Activated CD4-positive, alpha-beta T cell treated with anti-CD3 and anti-CD28 coated beads, Interleukin-2, amount 50 U/mL, for 24 hours (primary cell): ENCODE measurements at places on chromosomes 4 and X.

- no peak for DNase-seq
These were observed 51.0 kb downstream of the CYTL1 start for GRCh38 chr4:4968161-4968725.

DNA sequence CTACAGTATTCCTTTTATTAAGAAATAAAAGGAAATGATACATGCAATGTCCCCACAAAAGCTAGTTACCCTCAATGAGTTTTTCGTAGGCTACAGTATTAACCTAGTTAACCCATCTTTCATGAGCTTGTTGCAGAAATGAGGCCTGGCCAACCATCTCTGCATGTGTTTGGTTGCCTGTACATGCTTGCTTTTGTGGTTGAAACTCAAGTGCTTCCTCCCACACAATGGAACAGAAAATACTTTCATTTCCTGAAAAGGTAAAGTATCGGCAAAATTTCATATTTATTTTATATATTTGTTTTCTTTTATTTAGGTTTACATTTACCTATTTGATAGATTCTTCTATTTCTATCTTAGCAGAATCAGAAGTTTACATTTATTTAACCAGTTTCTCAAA is 214.6 kb upstream of the FAM241A start:
- no peak for DNase-seq

DNA sequence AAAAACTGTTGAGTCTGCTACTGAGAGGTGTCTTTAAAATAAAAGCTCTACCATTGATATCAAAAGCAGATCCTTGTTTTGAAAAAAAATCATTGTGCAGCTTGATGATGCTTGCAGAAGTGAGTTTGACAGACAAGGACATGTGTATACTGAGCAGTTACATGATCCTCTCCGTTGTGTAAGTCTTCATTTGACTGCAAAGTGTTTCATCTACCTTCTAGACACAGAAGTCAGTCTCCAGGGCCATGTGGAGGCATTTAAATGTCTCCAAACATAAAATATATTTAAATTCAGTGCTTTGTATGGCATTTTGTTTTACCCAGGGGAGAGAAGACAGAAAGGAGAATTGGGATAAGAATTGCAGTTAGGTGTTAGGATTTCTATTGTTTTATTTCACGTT is 107.8 kb upstream of the MYOZ2 start:
- DNase-seq: no peak

DNA sequence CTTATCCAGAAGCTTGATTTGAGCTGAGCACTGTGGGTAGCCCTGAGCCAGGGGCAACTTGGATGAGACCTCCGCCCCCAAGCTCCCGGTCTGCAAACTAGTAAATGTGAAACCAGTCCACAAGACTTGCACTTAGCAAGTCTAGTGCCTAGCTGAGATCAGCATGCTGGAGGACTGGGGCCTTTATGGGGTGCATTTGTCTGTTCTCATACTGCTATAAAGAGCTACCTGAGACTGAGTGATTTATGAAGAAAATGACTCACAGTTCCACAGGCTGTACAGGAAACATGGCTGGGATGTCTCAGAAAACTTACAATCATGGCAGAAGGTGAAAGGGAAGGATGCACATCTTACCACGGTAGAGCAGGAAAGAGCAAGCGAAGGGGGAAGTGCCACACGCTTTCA is 42.1 kb upstream of the HOPX start:
- peak; percentile 4 for DNase-seq

GRCh38 chrX:71632923-71633657 is 14.8 kb upstream of the CXCR3 start:
- no peak for DNase-seq

- no peak for DNase-seq
These were observed 39.8 kb downstream of the NHS start for GRCh38 chrX:17414839-17415238.

GRCh38 chr4:187276736-187277408 is 553.2 kb upstream of the FAT1 start:
- no peak for DNase-seq

- no peak for DNase-seq
These were observed 43.8 kb downstream of the TNIP2 start for GRCh38 chr4:2712261-2712842.

DNA sequence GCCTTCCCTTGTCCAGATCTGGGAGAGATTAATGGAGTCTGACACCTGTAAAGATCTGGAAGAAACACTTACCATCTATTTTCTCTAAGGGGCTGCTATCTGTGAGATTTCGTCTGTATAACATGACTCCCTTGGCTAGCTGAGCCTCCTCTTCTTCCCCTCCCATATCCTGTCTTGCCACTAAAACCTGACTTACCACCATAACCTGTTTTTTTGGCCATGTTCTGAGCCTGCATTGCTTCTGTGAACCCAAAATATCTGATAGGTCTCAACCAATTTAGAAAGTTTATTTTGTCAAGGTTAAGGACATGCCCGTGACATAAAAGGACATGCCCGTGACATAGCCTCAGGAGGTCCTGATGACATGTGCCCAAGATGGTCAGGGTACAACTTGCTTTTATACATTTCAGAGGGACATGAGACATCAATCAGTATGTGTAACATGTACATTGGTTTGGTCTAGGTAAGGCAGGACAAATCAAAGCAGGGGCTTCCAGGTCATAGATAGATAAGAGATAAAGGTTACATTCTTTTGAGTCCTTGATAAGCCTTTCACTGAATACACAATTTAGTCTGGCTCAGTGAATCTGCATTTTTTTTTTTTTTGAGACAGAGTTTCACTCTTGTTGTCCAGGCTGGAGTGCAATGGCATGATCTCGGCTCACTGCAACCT is 11.4 kb downstream of the MGST2 start:
- DNase-seq: no peak

- no peak for DNase-seq
These were observed 7.2 kb upstream of the CPLX1 start for GRCh38 chr4:833156-833555.

GRCh38 chrX:130299279-130300009 is 30.7 kb upstream of the ZNF280C start:
- no peak for DNase-seq

GRCh38 chrX:12383196-12383595 is 244.9 kb downstream of the FRMPD4 start:
- no peak for DNase-seq

DNA sequence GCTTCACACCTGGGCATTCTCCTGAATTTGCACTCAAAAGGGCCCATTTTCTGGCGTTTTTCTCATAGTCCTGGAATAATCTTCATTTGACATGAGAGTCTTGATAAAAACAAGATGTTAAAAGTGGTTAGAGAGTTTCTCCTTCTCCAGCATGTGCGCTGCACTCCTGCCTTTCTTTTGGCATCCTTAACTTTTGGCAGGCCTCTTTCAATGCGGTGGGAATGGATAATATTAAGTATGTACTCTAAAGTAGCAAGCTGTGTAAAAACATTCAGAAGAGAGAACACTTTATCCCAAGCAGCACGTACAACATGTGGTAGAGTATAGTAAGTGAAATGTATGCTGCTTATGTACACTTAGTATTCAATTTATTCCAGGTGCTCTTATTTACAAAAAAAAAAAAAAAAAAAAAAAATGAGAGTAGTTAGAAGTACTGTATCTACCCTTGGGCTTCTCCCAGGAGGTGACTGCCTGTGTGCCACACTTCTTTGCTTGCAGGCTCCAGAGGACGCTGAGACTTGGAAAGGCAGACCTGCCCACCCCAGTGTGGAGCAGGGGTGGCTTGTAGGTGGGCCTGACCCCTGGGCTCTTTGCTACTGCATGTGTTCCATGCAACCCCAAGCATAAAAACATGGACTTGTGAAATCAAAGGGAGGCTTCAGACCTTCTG is 3.9 kb downstream of the FGF2 start:
- DNase-seq: no peak

- DNase-seq: no peak
These were observed 202.0 kb downstream of the APBB2 start for GRCh38 chr4:41012293-41012692.

DNA sequence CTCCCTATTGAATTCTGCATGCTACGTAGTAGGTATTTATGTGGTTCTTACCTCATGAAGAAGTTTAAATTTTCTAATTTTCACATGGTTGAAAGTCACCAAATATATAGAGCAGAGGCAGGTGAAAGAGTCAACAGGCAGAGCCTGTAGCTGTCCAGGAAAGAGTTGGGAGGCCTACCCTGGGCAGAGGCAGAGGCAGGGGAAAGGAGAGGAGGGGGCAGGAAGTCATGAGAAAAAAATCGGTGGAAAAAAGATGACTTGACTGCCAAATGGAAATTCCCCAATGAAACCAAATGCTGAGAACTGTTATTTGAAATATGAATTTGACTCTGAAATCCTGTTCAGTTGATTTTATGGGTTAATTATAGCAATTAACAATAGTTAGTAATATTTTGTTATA is 23.1 kb upstream of the GPR34 start:
- no peak for DNase-seq

DNA sequence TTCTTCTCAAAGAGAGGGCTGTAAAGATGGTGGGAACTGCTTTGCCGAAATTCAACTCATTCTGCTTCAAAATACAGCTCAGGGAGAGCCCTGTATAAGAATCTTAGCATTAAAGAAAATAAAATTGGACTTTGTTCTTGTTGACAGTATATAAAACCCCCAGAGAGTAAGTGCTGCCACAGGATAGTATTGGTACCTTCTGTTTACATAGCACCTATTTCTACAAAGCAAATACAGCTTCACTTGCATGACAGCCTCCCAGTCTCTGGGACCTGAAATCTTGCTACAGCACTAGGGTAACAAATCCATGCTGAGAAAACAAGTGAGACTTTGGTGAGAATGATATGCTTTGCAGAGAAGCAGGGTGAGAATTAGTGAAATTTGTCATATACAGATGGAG is 428.6 kb downstream of the ADGRL3 start:
- no peak for DNase-seq

DNA sequence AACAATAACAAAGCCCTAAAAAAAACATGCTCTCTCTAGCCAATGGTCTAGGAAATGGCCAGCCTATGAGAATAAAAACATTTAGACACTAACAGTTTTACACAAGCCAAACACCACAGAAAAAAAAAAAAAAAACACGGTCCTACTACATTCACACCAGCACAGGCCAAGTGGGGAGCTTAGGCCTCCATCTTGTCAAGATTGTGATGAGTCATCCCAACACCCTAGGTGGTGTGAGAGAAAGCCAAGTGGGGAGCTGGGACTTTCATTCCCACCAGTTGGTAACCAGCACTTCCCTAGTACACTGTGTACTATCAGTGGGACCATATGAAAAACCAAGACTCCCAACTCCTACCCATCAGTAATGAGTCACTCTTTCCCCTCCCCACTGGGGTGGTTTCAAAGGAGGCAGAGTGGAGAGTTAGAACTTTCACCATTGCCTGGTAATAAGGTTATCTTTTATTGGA is 95.6 kb downstream of the ADAMTS3 start:
- DNase-seq: no peak

DNA sequence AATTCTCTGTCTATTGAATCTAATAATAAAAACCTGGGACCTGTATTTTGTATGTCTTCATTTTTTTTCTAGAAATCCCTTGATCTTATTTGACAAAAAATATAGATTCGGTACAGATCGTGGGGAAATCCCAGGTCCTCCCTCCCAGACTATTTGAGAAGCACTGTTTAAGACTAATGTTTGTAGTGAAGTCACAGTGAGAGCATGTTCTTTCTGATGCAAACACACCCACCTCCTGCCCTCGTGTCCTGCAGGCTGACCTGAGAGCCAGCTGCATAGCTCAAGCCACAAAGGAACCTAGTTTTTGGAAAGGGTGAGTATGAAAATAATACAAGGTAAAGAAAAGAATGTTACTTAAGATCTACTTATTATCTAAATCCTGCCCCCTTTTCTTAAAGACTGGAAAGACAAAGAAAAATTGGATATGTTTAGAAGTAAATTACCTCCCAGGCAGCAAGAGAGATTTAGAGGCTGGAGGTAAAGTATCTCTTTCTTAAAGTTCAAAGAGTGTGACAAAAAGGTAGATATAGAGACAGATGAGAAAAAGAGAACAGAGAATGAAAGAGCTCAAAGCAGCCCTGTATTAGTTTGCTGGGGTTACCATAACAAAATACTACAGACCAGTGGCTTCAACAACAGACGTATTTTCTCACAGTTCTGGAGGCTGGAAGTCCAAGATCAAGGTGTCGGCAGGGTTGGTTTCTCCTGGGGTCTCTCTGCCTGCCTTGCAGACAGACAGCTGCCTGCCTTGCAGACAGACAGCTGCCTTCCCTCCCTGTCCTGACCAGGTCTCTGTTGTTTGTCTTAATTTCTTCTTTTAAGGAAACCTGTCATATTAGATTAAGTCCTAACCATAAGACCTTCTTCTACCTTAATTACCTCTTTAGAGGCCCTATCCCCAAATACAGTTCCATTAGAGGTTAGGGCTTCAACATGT is 20.4 kb upstream of the DCTD start:
- no peak for DNase-seq

DNA sequence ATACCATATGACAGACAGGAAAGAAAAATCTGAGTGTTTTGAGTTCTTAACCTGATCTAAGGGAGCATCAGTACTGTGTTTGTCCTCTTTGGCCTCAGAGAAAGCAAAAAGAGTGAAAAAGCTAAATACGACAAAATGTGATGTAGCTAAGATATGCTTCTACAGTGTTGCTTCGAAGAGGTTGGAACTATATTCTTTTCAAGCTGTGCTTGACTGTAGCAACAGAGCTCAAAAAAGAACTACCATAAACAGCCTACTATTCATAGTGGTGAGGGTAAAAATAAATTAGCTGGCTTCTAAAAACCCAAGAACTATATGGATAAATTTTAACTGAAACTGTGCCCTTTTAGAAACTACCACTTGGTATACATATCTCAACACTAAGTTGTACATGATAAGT is 881.8 kb upstream of the PCDH10 start:
- DNase-seq: no peak

- DNase-seq: no peak
These were observed 191.2 kb downstream of the RRAGB start for GRCh38 chrX:55908661-55909212.

- no peak for DNase-seq
These were observed 66.2 kb upstream of the TACR3 start for GRCh38 chr4:103786014-103786413.

- DNase-seq: no peak
These were observed 652.1 kb upstream of the AADAT start for GRCh38 chr4:170741856-170742255.
